Renal cortex interstitium (tissue), 15 donors: ENCODE measurements at places on chromosomes 3 and 15. TPM values are rescaled to one million over a fixed set of nuclear protein-coding genes. Genes with fewer than 3 reads are reported as not detected.

The EOMES gene
- 0.12 TPM for polyA plus RNA-seq

The CISH gene
- 30.6 TPM for polyA plus RNA-seq

The TIMP4 gene
- polyA plus RNA-seq: 0.90 TPM

The ADAMTSL3 gene
- polyA plus RNA-seq: 4.6 TPM

The PIF1 gene
- 12.7 TPM for polyA plus RNA-seq

DNA sequence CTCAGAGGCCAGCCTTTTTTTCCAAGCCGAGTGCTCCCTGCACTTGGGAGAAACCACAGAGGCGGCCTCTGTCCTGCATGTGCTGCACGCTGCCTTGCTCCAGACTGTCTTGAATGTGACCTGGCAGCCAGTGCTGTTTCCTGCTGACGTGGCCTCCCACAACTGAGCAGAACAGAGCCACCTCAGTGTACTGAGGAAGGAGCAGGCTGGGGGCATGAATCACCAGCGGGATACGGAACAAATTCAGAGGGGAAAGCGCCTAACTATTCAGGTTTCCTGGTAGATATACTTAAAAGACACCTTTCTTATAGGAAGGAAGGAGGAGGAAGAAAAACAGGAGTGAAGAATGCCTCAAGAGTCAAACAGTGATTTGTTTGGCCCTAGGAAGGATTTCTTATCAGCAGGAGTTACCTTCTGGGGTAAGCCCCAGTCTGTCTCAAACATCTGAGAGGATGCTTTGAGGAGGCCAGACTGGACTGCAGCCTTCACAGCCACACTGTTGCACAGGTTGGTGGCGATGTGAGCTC lies 114.0 kb downstream of the FNDC3B start:
- peak; percentile 63 for DNase-seq

- no peak for DNase-seq
These were observed 8.4 kb downstream of the ITGB5 start for GRCh38 chr3:124878561-124879336.

DNA sequence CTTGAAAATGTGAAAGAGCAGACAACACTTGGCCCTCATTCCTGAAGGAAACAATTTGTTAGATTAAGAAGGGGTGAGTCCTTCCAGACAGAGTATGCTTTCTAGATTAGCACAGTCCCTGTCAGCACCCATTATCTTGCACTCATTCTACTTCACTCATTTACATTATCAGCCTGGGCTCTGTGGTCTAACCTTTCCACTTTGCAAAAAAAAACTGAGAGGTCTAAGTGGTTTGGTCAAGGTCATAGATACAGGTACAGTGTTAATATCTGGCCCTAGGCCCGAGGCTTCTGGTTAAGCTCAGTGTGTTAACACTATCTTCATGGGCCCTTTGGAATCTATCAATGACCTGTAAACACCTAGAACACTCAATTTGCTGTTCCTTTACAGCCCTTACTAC lies 123.4 kb upstream of the LRRN1 start:
- DNase-seq: no peak
